ENCODE measurements at places on chromosomes 5 and 9.
A peak's percentile ranks its signal among the peaks of the same experiment; 100 is the strongest.

GRCh38 chr5:72556351-72557166 lies 49.3 kb upstream of the ZNF366 start:
- peak; percentile 70 for DNase-seq

DNA sequence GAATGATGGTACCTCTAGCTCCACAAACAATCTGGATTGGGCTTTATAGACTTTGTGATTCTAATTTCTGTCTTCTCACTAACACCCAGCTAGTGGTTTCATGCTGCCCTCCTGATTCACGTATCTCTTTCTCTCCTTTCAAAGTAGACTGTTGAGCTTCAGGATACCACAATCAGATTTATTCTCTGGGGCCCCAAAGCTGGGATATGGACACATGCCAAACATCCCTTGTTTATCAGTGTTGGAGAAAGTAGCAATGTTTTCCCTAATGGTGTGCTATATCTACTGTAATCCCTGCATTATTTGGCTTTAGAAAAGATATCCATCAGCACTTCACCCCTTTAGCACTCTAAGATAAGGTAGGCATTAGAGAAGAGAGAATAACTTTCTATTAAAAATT lies 361.0 kb downstream of the FGF10 start:
- no peak for DNase-seq

DNA sequence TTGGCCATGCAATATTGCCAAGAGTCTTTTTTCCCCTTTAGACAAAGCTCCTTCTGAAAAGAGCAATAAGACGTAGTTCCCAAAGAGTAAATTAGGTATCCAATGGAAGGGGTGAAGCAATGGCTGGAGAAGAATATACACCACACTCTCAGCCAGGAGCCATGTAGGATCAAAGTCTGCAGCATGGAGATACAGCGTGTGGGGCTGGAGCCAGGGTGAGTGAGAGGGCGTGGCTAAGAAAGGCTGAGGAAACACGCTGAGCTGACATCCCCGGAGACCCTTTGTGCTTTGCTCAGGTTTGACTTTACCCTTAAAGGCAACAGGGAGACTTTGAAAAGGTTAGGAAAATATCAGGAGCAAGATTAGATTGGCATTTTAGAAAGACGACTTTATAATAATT lies 87.1 kb upstream of the ELL2 start:
- peak; percentile 69 for DNase-seq

DNA sequence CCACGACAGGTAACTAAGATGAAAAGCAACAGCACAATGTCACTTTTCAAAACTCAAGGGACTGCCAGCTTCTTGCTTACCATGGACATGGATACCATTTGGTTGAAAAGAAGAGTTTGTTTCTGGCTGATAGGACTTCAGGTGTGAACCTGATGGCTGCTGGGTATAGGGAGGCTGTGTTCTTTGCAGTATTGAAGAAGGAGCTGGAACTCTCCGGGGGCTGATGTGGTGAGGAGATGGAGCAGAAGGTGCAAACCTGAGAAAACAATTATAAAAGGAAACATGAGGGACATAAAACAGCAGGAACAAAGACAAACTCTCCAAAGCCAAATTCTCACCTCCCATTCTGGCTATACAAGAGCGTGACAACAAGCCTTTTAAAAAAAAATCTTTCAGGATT lies 330.1 kb upstream of the RFX3 start:
- DNase-seq, result no peak

- DNase-seq, result no peak
Observed at GRCh38 chr9:133822430-133823065, 84.4 kb upstream of the SARDH start.

- no peak for DNase-seq
Observed at GRCh38 chr5:121378046-121378445, 473.6 kb upstream of the FTMT start.

DNA sequence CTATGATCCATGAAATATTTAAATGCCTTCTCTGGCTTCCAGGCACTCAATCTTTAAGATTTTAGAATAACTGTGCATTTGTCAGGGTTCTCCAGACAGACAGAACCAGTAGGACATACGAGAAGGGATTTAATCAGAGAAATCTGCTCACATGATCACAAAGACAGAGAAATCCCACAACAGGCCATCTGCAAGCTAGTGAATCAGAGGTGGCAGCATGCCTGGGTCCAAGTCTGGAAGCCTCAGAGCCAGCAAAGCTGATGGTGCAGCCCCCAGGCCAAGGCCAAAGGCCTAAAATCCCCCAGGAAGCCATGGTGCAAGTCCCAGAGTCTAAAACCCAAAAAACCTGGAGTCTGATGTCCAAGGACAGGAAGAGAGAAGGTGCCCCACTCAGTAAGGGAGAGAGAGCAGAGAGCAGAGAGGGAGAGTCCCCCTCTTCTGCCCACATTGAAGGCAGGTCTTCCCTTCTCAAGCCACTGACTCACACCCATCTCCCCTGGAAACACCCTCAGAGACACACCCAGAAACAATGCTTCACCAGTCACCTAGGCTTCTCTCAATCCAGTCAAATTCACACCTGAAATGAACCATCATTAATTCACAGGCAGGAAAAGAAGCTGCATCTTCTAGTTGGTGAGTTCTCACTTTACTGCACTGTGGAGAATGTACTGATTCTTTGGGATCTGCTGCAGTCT lies 48.7 kb downstream of the CAMSAP1 start:
- no peak for DNase-seq

- DNase-seq, result no peak
Observed at GRCh38 chr5:124726631-124727362, 19.6 kb downstream of the ZNF608 start.

- no peak for DNase-seq
Observed at GRCh38 chr5:143970159-143970558, 158.2 kb downstream of the HMHB1 start.

GRCh38 chr5:37501152-37501551 lies 122.0 kb downstream of the WDR70 start:
- DNase-seq, result no peak

DNA sequence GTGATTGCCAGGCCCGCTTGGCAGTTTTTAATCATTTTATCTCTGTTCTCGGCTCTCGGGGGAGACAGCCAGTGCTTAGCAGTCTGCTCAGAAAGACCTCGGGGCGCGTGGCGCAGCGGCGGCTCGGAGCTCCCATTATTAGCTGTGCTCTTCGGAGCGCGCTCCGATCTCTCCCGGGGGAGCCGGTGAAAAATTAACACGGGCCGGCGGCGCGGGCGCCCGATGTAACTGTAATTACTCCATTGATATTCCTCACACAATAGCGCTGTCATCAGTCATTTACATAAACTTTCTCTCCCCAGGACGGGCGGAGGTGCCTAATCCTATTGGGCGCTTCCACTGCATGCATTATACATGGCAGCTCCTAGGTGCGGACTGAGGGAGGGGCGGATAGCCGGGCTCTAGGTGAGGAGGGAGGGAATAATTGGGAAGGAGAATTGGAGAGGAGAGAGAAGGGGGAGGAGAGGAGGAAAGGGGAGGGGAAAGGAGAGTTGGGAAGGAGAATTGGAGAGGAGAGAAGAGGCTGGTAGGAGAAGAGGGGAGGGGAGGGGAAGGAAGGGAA lies 24.9 kb downstream of the LMX1B start:
- DNase-seq, result no peak

DNA sequence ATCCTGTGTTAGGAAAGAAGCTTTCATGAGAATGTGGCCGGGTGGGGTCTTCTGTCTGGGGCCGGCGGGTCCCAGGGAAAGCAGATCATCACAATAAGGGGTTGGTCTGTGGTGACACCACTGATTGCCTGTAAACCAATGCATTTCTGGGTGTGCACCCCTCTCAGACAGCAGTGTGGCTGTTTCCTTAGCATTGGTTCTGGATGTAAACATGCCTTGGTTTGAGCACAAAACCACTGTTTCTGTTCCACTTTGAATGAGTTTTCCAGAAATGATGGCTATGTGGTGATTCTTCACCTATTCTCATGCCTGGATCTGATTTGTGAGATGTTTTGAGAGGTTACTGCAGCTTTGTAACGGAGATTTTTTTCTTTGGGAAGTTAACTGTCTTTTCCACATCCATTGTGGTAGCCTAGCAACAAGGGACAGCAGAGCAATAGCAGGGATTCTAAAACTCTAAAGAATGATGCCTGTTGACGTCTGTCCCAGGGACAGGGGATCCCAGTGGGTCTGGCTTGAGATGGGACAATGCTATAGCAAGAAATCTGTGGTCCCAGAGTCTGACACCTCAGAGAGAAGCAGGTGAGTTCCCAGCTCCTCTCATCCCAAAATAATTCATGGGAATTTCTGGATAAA lies at the start of gene CCDC192:
Gene CCDC192, plus strand, starts transcription at position 466 of the 636 bp plus-strand sequence. Its CDS starts 55 bp downstream, at position 521.
- no peak for DNase-seq

DNA sequence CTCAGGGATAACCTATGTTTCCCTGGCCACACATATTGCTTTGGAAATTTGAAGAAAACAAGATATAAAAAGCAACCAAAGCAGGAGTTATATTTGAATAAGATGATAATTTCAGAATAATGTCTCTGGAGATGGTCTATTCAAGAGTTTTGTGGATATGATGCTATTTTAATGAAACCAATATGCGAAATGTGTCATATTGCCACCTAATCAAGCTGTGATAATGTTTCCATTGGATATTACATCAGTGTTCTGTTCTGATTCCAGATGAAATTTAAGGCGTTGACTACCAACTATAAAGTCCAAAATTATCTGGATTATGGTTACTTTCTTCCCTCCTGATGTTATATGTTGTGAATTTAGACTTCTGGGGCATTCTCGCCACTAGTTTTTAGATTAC lies 27.6 kb upstream of the NUDT12 start:
- DNase-seq, result no peak

DNA sequence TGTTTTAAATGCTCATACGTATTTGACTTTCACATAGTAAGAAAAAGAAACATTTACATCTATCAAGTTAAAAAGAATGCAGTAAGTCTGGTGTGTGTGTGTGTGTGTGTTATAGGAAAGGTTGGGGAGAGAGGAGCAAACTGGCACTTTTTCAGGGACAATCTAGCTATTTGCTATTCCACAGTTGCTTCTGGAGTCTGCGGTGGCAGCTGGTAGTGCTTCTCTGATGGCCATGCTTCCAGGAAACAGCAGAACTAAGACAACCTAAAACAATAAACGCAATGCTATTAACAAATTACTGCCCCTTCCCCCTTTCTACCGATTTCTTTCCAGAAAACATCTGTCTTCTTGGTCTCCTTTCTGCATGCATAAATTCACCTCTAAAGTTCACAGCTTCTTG lies 70.0 kb upstream of the CDH10 start:
- no peak for DNase-seq

DNA sequence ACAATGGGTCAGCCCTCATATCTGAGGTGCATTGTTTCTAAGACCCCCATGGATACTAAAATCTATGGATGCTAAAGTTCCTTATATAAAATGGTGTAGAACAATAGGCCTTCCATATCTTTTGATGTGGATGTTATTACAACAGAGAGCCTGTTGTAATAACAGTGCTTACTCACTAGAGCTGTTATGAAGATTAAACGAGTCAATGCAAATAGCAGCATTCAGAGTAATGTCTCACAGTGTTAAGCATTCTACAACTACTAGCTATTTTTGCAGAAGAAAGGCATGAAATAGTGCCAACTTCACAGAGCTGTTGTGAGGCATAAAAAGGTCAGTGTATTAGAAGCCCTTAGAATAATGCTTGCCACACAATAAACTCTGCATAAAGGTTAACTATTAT lies 13.0 kb downstream of the CHSY3 start:
- no peak for DNase-seq

DNA sequence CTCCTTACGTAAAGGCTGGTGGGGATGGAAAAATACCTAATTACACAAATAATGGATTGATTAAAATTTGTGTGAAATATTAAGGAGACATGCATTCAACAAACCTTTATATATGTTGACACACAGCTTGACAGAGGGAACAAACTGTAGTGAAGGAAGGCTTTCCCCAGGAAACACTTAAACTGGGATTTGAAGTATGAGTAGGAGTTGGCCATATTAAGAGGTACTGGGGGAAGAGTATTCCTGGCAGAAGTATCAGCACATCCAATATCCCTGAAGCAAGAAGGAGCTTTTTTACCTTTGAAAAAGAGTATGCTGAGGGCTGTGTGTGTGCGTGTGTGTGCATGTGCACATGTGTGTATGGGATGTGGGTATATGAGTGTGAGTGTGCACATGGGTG lies 111.1 kb downstream of the PSD2 start:
- DNase-seq, result no peak

DNA sequence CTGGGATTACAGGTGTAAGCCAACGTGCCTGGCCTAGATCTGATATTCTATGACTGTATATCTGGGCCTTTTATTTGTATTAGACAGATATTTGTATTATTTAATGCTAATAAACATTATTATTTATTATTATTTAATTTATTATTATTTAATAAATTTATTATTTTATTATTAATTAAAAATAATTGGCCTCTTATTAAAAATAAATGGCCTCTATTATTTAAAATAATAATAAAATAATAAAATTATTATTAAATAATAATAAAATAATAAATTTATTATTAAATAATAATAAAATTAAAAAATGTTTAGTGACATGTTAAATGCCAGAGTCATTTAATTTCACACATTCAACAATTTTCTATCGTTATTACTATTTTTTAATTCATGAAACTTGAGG lies 9.8 kb upstream of the COL15A1 start:
- DNase-seq, result no peak

DNA sequence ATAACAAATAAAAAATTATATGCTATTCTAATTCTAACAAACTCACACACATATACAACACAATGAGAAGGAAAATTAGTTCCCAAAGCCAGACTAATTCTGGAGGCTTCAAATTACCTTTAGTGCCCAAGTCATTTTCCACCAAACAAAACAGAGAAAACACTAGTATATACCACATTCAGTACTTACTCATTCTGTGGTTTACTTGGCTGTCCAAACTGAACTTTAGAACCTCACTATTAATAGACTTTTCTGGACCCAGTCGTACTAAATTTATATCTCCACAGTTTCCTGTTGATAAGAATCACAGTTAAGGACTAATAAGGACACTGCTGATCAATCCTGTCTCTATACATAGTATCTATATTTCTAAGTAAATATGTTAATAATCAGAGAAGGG lies 66.4 kb downstream of the SETX start:
- no peak for DNase-seq

DNA sequence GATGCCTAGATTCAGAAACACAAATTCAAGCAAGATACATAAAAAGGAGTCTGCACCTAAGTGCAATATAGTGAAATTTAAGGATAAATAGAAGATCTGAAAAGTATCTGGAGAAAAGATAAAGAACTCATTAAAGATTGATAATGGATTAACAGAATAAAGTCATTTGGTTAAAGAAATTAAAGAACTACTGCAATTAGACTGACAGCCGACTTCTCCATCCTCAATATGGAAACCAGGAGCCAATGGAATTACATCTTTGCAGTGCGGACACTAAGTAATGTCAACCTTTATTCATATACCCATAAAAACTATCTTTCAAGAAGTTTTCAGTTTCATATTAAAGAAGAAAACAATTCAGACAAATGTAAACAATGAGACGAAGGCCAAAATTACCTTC lies 81.0 kb downstream of the MRPL36 start:
- no peak for DNase-seq

- no peak for DNase-seq
Observed at GRCh38 chr9:130681769-130682420, 11.7 kb upstream of the EXOSC2 start.

GRCh38 chr9:97845130-97845529 lies 7.9 kb upstream of the FOXE1 start:
- DNase-seq, result no peak

Data from liver (tissue), 10 donors.